Stimulated activated CD4-positive, alpha-beta T cell treated with anti-CD3 and anti-CD28 coated beads, Interleukin-12 subunit alpha, Interleukin-12 subunit beta, amount 100 ng/mL, for 48 hours (primary cell): ENCODE measurements at places on chromosomes 1 and 21.

- DNase-seq, result no peak
Observed at GRCh38 chr1:7348580-7348979, 422.5 kb upstream of the VAMP3 start.

DNA sequence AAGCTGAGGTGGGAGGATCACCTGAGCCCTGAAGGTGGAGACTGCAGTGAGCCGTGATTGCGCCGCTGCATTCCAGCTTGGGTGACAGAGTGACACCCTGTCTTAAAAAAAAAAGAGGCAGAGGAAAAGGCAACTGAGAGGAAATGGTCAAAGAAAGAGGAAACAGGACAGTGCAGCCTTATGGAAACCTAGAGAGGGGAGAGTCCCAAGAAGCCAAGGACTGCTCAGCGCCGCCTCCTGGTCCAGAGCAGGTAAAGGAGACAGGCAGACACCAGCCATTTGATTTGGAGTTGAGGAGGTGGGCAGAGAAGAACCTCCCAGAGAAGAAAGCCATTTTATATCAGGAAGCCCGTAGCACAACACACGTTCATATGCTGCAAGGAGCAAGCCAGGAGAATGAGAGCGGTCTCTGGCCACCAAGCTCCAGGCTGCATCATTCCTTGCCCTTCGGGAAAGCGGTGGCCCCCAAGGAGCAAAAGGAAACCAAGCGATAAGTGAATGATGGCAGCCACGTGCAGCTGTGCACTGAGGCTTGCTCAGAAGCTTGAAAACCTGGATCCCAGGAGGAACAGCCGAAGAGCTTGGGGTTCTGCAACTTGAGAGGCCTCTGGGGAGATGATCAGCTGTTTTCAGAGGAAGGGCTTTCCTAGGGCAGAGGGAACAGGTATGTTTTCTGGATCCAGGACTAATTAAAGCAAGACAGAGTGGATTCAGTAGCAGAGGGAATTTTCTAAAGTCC is 33.7 kb downstream of the LRRC42 start:
- DNase-seq, result no peak

DNA sequence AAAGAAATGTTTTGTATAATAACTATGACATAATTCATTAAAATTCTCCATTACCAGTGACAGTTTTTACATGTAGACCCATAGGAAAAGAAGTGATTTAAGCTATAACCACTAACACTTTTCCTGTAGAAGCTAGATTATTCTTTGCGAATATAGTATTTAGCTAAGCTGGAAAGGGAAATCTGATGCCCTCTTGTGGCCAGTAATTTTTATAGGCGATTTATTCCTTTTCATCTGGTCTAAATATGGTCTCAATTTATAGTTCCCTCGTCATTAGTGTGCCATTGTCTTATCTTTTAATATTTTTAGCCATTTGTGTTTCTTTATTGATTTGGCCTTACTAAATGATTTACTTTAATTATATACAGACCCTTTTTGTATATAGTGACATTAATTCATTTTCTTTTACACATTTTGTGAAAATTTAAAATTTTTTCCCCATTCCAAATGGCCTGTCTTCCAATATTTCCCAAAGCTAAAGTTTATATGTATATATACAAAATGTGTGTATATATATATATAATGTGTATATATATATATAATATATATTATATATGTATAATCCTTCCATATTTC is 26.7 kb downstream of the BTG3 start:
- peak; percentile 24 for DNase-seq

DNA sequence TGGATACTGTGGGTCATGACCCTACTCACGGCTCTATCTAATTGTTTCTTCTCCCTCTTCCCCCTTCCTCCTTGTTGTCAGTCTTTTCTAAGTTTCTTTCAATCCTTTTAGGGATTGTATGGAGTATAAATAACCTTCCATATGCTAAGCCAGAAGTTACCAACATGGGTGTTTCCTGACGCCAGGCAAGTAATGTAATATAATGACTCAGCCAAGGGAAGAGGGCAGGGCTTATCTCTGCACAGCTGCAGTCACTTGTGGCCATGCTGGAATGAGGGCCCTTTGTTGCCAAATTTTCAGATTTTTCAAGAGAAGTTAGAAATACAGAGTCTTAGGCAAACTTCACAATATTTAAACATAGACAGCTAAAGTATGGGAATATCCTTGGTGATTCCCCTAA is 194.6 kb downstream of the ST6GALNAC3 start:
- DNase-seq, result no peak

- DNase-seq, result no peak
Observed at GRCh38 chr21:45291613-45292398, 4.1 kb upstream of the POFUT2 start.

DNA sequence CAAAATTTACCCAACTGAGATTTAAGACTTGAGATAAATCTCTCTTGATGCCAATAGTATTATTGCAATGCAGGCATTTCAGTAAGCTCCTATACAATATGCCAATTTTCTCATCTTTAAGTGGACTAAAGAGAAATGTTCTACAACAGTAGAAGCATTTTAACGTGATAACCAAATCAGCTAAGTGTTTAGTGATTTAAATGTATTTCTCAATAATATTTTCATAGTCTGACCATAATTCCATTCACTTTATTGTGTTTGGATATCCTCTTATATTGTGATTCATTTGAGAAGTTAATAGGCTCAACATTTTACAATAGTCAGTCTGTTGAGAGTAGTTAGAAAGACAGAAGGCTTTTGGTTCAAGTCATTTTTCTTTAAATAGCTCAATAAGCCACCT is 44.6 kb upstream of the DR1 start:
- no peak for DNase-seq

DNA sequence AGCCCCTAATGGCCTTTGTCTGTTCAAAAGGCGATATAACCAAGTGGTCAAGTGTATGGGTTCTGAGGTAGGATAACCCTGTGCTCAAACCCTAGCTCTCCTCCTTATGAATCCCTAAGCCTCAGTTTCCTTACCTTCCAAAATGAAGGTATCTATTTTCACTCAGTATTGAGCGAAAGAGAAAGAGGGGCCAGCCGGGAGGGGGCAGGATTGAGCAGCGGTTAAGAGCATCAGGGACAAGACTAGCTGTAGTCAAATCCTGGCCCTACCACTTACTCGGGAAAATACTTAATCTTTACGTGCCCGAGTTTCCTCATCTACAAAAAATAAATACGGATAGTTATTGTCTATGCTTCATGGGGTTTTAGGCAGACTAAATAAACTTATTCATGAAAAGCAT is 25.7 kb downstream of the LY9 start:
- DNase-seq, result no peak

DNA sequence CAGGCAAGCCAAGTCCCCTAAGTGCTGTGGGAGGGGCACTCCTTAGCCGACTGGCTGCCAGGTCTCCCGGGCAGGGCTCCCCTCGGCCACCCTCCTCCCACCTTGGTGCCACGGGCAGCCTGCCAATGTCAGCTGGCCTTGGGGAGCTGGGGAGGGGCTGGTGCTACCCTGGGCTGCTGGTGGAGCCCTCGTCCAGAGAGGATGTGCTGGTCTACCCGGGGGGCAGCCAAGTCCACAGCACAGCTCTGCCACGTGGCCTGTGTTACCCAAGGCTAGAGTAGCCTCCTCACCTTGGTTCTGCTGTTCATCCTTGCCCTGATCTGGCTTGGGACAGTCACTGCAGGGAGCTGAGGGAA is 42.9 kb downstream of the CRYAA start:
- no peak for DNase-seq
